Liver (tissue), 10 donors: ENCODE measurements at places on chromosomes 6 and 20.

- no peak for DNase-seq
These were observed 124.4 kb downstream of the TCP11 start for GRCh38 chr6:35016502-35017321.

- no peak for DNase-seq
These were observed 447.3 kb downstream of the HDGFL1 start for GRCh38 chr6:23016696-23017095.

- DNase-seq = no peak
These were observed 107.5 kb downstream of the PRKN start for GRCh38 chr6:162620073-162620472.

GRCh38 chr20:848193-848592 lies 14.7 kb downstream of the FAM110A start:
- DNase-seq = no peak

- DNase-seq = no peak
These were observed 38.3 kb downstream of the FAM120B start for GRCh38 chr6:170344631-170345576.
